ENCODE measurements at places on chromosomes 1 and 21. TPM values are rescaled to one million over a fixed set of nuclear protein-coding genes. Genes with fewer than 3 reads are reported as not detected.

GRCh38 chr21:41610042-41610839 is 102.3 kb upstream of the TMPRSS2 start:
- DNase-seq, result peak; percentile 32

- no peak for DNase-seq
Measured at GRCh38 chr1:17856496-17857108, 101.5 kb downstream of the ACTL8 start.

DNA sequence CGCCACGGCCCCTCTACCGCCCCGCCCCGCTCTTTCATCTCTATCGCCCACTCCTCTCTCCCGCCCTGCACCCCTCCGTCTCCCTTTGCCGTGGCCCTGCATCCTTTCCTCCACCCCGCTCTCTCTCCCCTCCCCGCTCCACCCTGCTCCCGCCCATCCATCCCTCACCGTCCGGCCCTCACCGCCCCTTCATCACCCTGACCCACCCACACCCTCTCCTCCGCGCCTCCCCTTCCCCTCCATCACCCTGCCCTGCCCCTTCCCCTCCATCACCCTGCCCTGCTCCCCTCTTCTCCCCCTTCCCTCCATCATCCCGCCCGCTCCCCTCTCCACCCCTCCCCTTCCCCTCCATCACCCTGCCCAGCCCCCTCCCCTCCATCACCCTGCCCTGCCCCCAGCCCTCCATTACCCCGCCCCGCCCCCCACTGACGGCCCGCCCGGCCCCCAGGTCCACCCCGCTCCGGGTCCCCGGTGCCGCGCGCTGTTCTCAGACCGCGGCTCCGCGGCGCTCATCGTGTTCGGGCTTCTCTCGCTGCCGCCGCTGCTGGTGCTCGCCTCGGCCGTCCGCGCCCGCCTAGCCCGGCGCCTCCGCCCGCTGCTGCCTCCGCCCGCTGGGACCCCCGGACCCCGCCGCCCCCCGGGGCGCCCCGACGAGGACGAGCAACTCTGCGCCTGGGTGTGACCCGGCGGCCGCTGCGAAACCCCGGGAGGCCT is 6.2 kb upstream of the ANKRD65 start:
- no peak for DNase-seq

GRCh38 chr1:33335020-33335419 is 14.1 kb upstream of the A3GALT2 start:
- no peak for DNase-seq

- no peak for DNase-seq
Measured at GRCh38 chr1:151309811-151310323, 17.3 kb downstream of the PI4KB start.

GRCh38 chr1:203290261-203291089 is 14.8 kb upstream of the BTG2 start:
- peak; percentile 62 for DNase-seq

GRCh38 chr1:227889047-227889862 is 58.5 kb downstream of the WNT9A start:
- DNase-seq, result no peak

GRCh38 chr1:162142968-162143367 is 73.5 kb downstream of the NOS1AP start:
- no peak for DNase-seq

DNA sequence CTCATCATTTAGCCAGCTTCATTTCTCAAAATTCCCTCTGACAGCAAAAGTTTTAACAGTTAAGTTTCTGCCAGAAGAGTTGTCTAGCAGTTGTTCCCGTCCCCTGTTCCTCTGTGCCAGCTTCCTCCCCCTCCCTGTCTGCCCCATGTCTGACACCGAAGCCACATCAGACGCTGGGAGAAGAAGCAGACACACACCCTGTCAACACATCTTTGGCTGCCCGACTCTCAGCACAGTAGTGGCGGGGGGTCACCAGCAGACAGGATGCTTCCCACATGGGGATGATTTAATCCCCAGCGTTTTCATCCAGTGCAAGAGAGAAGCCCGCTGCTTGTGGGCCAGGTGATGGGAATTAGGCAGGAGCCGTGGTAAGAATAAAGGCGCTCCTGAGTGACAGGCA is 379.4 kb upstream of the RUNX1 start:
- no peak for DNase-seq

- DNase-seq, result no peak
Measured at GRCh38 chr1:8790987-8791386, 26.5 kb downstream of the RERE start.

- DNase-seq, result no peak
Measured at GRCh38 chr1:7209336-7209735, 424.1 kb downstream of the CAMTA1 start.

Gene PPM1J
- polyA plus RNA-seq, result 6.2 TPM

Gene TRIM67
- not detected for polyA plus RNA-seq

Gene OTUD3
- 2.2 TPM for polyA plus RNA-seq
